DMS79 treated with DMSO at 0.1 percent for 48 hours (cell line): ENCODE measurements at places on chromosomes 4 and X.

GRCh38 chrX:11881485-11882170 lies 123.6 kb downstream of the MSL3 start:
- DNase-seq = no peak

DNA sequence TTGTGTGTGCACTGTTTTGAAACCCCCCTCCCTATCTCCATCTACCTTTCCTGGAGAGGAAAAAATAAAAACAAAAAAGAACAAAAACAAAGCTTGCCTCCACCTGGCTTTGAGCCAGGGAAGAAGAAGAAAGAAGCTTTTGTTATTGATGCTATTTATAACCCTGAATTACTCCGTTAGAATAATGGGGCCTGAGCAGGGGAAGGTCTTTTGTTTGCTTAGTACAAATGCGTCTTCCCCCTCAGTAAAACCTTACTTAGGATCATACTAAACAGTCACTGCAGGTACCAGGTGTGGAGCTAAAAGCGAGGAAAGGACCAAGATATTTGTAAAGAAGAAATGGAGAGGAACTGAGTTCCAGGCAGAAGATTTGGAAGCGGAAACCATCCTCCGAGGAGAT lies 352.1 kb downstream of the KCNIP4 start:
- DNase-seq = no peak

DNA sequence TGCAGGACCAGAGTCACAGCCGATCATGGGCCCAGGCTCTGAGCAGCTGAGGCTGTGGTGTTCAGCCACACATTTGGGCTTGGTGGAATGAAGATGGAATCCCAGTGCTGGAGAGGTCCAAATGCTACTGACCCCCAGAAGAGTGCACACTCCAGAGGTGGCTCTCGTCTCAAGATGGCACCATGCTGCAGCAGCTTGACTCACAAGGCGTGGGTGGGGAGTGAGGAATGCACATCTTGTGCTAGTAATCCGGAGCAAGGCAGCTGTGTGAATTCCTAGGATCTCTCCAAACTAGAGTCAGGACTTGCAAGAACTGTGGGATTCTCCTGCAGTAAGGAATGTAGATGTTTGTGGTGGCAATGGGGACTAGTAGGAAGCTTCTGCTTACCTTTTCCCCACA lies 28.7 kb downstream of the RAB28 start:
- DNase-seq = no peak

DNA sequence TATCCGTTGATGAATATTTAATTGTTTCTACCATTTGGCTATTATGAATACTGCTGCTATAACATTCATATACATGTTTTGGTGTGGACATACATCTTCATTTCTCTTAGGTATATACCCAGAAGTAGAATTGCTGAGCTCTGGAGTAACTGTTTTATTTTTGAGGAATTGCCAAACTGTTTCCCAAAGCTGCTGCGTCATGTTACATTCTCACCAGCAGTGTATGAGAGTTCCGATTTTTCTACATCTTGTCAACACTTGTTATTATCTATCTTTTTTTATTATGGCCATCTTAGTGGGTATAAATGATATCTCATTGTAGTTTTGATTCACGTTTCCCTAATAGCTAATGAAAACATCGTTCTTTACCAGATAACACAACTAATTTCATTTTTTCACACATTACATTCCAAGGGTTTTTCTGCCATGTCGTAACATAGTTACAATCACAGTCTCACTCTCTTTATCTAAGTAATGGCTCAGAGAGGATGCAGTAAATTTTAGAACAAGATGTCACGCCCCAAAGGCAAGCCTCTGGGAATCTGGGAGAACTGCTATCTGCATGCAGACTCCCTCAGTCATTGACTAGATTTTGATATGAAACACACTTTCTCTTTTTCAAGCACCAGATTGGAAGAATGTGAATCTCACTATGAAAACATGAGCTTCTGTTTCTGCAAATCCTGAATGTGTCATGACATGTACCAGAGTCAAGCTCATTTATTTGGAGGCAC lies 10.3 kb downstream of the ARHGAP6 start:
- DNase-seq = no peak

DNA sequence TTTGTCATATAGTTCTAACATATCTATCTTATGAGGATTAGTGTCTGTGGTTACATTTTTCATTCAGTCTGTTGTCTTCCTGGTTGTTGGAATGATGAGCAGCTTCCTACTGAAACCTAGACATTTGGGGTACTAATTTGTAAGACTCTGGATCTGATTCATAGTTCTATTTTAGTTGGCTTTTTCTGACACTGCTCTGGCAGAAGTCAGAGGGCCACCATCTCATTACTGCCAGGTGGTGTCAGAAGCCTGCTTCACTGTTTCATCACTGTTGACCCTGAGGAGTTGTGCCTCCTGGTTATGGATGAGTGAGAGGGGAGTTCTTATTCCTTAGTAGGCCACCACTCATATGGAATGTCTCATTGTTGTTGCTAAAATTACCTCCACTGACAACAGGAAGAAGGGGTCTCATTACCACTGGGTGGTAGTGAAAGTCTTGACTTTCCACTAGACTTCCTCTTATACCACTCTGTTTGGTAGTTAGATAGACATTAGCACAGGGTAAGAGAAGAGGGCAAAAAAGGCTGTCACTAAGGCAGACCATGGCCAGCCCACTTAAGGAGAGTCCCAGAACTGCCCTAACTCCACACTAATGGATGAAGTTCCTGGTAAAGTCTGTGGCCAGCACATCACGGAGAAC lies 395.2 kb downstream of the SPOCK3 start:
- no peak for DNase-seq

- DNase-seq = no peak
Observed at GRCh38 chr4:48041535-48042137, 25.1 kb downstream of the NIPAL1 start.

DNA sequence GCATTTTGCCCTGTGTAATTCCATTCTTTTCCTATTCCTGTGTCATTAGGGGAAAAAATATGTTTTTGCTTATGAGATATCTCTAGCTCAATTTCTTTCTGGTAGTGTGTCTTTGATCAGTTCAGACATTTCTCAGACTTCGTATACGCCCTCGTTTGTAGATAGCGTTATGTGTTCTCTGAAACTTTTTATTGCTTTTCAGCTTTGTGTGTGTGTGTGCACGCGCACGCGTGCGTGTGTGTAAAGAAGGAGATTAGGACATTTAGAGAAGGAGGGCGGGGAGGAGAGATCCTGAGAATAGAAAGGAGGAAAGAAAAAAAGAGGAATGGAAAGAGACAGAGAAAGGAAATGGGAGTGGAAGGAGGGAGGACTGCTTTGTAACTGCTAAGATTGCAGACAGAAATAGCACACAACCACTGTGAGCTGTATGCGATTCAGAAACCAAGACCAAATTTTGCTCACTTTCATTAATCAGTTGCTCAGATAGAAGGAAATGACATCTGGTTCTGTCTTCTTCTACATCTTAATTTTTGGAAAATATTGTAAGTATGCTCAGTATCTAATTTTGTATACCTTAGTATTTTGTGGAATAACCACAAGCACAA lies at the start of gene RXFP1:
Gene RXFP1 (plus strand): TSS at position 399 of the 605 bp plus-strand sequence. CDS start 95 bp downstream, at position 494.
- DNase-seq = no peak

GRCh38 chrX:72108666-72109065 lies 23.0 kb downstream of the RTL5 start:
- no peak for DNase-seq

GRCh38 chr4:84614891-84615290 lies 32.0 kb downstream of the CDS1 start:
- DNase-seq = no peak

DNA sequence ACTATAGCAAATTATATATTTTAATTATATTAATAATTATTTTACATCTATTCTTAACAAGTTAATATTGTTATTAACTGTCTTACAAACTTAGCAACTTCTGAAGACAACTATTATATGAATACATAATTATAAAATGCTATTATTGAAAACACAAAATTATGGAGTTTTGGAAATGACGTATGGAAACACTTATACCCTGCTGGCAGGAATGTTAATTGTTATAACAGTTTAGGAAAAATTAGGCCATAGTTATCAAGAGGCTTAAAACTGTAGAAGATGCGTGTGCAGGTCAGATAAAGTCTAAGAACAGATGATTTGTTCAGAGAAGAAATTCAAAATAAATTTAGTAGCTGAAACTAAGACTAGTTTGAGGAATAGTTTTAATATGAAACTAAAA lies 211.7 kb downstream of the FAT4 start:
- DNase-seq = no peak

GRCh38 chr4:158125310-158125709 lies 47.5 kb downstream of the GASK1B start:
- DNase-seq = no peak

- DNase-seq = no peak
Observed at GRCh38 chrX:43083016-43083415, 305.1 kb upstream of the PPP1R2C start.

- DNase-seq = no peak
Observed at GRCh38 chrX:27840881-27841280, 33.1 kb downstream of the MAGEB10 start.

GRCh38 chr4:89957046-89957926 lies 62.6 kb downstream of the MMRN1 start:
- no peak for DNase-seq

DNA sequence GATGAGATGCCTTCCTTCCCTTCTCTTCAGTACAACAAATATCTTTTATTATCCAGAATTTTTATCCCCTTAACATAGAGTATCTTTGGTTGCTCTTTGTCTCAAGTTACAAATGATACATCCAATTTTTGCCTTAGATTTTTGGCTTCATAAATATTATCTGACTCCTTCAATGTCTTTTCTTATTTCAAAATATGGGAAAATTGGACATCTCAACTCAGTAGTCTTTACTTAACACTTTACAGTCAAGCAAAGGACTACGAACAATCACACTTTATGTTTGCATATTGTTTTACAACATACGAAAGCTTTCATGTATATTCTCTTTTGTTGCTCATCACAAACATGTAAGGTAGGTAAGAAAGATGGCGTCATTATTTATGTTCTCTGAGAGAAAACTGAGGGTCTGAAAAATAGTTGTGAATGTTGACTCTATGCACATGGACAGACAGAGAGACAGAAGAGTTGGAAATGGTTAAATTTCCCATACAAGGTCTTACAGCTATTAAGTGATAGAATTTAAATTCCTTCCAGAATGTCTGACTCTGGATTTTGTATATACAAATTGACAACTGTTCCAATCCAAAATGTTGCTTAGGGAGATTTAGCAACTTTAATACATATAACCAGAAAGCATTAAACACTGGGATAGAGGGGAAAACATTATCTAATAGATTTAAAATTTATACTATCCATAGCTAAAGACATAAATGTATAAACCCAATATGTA lies 29.4 kb downstream of the DCHS2 start:
- DNase-seq = no peak

DNA sequence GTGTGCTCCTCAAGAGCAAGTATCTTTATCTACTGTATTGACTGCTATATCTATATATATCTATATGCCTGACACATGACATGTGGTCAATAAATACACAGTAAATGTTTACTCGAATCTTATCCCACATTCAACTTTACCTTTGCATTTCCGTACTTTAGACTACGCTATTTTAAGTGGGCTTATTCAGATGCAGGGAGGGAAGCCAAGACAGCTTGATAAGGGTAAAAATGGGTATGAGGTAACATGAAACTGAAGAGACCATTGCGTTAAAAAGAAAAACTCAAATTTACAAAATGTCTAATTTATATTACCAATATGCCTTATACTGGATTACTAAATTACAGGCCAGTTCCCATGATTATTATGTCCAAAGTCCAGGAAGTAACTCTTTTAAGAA lies 17.8 kb downstream of the SEPSECS start:
- no peak for DNase-seq

DNA sequence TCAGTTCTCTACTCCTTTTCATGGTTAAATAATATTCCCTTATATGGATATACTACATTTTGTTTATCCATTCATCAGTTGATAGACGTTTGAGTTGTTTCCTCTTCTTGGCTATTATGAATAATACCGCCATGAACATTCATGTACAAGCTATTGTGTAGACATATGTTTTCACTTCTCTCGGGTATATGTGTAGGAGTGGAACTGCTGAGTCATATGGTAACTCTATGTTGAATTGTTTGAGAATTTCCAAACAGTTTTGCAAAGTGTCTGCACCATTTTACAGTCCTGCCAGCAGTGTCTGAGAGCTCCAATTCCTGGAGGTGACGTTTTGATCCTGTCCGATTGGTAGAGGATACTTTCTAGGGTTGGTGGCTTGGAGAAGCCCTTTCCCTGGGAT lies 23.6 kb downstream of the PLAC1 start:
- DNase-seq = no peak
